ENCODE measurements at places on chromosomes 12 and 14.

DNA sequence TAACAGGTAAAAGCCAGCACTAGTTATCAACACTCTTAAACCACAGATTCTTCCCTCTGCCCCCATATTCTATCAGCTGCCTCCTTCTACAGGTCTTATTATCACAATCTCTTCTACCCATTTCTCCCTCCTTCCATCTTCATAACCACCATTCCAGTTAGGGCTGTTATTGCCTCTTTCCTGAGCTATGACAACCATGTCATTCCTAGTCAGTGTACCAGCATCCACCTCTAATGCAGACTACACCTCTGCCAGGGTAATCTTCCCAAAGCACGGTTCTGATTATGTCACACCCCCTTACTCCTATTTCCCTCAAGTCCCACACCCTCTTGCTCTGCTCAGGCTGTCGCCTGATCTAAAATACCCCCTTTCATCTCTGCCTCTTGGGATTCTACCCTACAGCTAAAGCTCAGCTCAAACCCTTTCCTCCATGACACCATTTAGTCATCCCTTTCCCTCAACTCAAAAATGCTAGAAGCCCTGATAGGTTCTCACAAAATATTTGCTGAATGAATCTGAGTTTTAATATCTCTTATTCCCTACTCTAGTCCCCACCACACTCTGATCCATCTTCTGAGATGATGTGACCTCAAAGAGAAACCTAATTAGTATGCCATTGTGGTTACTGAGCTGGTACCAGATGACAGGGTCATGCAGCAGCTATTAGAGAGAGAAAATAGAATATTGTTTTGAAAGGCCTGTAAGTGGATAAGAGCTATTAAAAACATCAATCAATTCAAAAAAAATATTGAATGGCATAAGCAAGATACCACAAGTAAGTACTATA, 11.7 kb downstream of the RACGAP1 start:
- DNase-seq: no peak

DNA sequence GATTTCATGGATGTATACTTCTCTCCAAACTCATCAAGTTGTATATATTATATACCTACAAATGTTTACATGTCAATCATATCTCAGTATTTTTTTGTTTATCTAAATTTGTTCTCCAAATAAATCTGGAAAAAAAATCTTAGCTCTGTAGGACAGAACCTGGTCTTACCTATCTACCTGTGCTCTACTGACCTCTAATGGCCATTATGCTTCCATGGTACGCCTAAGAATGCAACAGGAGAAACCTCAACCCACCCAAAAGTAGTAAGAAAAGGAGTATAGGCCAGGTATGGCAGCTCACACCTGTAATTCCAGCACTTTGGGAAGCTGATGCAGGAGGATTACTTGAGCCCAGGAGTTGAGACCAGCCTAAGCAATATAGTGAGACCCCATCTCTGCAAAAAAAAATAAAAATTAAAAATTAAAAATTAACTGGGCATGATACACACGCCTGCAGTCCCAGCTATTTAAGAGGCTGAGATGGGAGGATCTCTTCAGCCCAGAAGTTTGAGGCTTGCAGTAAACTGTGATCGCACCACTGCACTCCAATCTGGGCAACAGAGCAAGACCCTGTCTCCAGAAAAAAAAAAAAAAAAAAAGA, 8.7 kb downstream of the OR11H4 start:
- DNase-seq: no peak

- no peak for DNase-seq
These were observed 37.8 kb downstream of the ANAPC7 start for GRCh38 chr12:110365489-110366320.

- DNase-seq: no peak
These were observed 37.3 kb upstream of the TBPL2 start for GRCh38 chr14:55477680-55478079.

GRCh38 chr12:131313635-131314034, 359.9 kb downstream of the ADGRD1 start:
- no peak for DNase-seq

- DNase-seq: peak; percentile 44
These were observed 108.8 kb downstream of the TXNDC16 start for GRCh38 chr14:52443506-52443905.

DNA sequence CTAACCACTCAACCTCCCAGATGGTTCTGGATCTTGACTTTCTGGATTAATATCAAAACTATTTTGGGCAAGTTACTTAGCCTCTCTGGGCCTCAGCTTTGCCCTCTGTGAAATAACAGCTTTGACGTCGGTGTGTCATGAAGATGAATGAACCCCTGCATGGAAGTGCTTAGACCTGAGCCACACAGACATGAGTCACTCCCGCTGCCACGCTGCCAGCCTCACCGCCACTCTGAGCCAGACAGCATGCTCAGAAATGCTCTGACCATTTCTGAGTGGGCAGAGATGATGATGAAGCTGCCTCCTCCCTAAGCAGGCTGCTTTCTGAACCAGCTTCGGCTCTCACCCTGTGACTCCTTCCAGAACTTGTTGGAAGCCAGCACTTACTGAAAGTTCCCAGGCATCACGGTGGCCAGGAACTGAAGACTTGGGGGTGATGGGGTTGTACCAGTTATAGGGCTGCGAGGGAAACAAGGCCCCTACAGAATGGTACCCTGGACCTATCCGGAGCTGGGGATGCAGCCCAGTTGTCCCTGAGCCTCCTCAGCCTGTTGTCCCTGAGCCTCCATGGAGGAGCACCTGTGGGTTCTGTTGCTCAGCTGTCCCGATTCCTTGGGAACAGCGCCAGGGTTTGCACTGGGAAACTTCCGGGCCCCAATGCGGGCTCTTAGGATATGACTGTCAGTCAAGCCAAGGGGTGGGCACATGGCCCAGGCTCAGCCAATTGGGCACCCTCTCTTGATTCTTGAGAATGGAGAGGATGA, 2.0 kb upstream of the CCDC197 start:
- DNase-seq: peak; percentile 86

DNA sequence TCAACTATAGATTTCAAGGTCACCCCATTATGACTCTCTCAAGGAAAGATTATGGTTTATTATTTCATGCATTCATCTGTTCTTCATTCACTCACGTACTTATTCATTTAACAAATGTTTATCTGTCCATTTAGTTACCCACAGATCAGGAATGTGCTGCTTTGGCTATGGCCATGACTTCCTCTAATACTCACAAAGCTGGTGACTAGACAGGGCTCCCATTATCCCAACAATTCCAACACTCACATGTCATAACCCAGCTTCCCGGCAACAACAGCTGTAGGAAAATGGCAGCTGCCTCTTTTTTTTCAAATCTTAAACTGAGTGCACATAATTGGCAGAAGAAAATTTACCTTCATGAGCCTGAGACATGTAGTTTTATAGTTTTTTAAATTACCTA, 190.8 kb upstream of the CCDC196 start:
- DNase-seq: no peak

DNA sequence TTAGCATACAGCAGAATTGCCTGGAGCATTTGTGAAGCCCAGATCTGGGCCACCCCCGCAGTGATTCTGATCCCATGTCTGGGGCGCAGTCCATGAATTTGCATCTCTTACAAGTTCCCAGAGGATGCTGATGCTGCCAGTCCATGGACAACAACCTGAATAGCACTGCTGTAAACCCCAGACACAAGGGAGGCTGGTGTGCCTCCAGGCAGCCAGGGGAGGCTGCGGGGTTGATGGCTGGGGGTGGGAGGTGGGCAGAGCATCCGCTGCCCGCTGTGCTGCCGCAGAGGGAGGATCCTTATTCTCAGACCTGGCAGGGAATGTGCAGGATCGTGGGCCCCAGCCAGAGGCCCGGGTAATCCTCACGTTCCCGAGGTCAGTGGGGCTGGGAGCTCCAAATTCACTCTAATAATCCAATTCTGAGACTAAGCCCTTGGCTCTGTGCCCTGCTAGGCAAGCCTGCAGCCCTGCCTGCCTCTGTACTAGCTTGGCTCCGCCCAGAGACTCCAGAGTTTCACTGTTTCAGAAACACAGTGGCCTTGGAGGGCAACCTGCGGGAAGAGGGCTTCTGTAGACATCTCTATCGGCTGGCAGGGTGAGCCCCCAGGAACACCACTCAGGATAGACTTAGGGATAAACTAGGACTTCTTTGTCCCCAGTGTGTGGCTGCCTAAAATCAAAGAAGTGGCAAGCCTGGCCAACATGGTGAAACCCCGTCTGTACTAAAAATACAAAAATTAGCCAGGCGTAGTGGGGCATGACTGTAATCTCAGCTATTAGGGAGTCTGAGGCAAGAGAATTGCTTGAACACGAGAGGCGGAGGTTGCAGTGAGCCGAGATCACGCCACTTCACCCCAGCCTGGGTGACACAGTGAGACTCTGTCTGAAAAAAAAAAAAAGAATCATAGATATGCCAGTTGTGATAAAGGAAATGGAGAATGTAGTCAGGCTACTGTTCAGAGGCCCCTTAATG, 17.8 kb upstream of the MLEC start:
- DNase-seq: peak; percentile 33

- DNase-seq: no peak
These were observed 510 bp downstream of the ARID2 start for GRCh38 chr12:45730084-45730347.

DNA sequence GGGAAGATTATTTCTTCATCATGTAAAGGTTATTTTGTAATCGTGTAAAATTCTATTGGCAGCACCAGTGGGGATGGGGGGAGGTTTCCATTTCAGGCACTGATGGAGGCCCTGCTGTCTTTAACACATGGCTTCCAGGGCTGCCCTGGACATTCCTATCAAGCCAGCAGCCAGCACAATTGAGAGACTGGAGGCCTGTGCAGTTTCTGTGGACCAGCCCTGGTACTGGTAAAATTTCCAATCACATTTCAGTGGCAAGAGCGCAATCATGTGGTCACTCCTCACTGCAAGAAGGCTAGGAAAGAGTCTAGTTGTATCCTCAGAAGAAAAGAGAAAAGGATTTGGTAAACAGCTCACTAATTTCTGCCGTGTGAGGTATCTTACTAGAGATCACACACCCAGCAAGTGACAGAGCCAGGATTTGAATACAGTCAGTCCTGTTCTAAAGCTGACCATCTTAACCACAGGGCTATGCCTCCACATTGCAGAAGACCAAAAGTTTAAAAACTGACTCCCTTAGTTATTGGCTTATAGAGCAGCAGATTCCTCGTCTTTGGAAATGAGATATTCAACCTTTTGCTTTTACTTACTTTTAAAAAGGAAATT, 179.4 kb upstream of the ARHGAP5 start:
- peak; percentile 28 for DNase-seq

DNA sequence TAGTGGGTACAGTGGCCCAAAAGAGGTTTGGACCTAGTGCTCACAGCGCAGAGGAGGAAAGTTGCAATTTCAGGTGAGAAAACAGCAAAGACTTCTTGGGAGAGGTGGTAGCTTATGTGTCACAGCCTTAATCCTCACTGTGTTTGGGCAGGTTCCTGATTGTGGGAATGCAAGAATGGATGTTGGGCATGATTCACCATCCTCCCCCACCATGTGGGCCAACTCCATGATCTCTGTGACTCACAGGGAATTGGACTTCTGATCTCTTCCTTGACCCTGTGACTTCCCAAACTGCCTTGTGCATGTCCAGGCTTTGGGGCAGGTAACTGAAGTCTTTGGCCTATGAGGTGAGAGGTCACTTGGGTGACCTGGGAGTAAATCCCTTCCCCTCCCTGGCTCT, 1.8 kb upstream of the CHST11 start:
- DNase-seq: peak; percentile 89

GRCh38 chr14:36301159-36301558, 19.3 kb downstream of the MBIP start:
- DNase-seq: peak; percentile 54

DNA sequence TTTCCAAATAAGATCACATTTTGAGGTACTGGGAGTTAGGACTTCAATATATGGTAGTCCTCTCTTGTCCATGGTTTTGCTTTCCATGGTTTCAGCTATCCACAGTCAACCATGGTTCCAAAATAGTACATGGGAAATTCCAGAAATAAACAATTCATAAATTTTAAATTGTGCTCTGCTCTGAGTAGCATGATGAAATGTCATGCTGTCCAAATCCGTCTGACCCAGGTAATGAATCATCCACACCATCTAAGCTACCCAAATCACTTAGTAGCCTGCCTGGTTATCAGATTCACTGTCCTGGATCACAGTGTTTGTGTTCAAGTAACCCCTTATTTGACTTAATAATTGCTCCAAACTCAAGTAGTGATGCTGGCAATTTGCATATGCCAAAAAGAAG, 197.9 kb downstream of the TMTC3 start:
- peak; percentile 72 for DNase-seq

- DNase-seq: no peak
These were observed 235.2 kb downstream of the SLC41A2 start for GRCh38 chr12:104722601-104723534.

DNA sequence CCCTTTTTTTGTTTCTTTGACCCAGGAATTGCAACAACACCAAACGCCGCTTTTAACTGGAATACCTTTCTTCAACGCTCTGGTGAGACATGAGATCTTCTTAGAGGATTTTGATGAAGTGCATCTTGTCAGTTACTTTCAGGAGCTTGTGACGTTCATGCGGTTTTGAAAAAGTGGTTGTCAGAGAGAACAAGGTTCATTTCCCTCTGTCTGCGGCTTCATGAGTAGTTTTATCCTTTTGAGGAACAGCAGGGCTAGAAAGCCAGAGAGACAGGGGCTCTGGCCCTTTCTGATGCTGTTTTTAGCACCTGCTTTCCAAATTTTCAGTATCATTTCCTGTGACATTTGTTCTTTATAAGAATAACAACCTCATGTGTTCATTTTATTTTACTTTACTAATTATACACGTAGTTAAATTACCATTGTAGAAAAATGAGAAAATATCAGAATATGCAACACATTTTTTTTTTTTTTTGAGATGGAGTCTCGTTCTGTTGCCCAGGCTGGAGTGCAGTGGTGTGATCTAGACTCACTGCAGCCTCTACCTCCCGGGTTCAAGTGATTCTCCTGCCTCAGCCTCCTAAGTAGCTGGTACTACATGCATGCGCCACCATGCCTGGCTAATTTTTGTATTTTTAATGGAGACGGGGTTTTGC, 61.8 kb downstream of the GLT1D1 start:
- DNase-seq: no peak

DNA sequence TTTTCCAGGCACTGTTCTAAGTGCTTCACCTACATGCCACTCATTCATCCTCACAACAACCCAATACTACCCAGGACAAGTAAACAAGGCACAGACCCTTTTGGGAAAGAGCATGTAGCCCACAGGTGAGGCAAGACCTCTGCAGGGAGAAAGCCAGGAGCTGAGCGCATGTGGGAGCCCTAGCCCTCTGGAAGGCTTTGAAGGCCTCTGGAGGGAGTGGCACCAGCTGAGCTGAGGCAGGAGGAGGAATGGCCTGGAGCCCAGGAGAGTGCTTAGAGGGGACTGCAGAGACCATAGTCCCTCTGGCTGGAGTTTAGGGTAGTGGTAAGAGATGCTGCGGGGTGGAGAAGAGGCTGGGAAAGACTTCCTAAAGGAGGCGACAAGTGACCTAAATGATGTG, 516.5 kb downstream of the FUT8 start:
- no peak for DNase-seq
